Testis (tissue), 5 donors: ENCODE measurements at places on chromosomes 2 and 18.

DNA sequence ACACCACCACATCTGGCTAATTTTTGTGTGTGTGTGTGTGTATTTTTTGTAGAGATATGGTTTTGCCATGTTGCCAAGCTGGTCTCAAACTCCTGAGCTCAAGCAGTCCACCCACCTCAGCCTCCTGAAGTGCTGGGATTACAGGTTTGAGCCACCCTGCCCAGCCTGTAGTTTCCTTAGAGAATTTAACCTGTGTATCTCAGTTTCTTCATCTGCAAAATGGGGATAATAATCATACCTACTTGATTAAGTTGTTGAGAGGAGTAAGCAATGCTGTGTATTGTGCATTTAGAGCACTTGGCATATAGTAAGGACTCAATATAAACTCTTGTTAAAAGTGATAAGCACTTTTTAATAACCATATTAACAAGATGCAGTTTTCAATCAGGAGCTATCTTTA, 6.3 kb upstream of the SANBR start:
- no peak for DNase-seq

DNA sequence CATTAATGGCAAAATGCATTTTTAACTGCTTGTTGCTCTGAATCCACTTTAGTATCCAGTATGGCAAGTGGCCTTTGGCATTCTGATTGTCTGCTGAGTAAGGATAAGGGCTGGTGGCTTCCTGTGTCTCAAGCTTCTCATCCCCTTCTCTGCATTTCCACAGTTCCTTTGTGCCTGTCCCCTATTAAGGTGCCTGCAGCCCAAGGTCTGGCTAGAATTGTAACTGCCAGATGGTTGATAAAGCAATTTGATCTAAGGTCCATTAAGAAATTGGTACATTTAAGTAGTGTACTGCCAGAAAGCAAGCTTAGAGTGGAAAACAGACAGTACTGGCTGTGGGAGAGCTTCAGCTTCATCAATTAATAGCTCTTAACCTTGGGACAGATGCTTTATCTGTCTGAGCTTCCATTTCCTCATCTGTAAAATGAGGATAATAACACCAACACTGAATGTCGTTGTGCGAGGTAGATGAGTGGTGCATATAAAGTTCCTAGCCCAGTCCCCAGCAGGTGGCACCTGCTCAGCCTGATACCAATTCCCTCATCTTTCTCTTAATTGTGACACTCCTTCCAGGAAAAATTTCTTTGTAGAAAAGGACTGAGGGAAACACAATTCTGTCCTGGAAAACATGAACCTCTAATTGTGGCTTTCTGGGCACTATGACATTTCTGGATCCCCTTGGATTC, 570.6 kb upstream of the GCFC2 start:
- no peak for DNase-seq

DNA sequence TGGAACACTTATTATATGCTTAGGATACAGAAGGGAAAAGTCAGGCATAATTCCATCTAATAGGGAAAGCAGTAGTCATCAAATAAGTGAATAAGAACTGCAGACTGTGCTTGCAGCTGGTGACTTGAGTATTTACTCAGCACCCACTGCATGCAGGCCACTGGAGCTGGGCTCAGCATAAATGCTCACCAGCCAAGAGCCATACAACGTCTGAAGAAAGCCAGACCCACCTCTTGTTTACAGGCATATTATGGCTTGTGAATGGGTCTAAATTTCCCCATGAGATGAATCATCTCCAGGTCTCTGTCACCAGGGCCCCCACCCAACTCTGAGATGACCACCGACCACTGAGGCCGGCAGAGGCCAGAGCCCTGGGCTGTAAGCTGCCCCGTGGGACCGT, 123.8 kb upstream of the PKDCC start:
- no peak for DNase-seq

DNA sequence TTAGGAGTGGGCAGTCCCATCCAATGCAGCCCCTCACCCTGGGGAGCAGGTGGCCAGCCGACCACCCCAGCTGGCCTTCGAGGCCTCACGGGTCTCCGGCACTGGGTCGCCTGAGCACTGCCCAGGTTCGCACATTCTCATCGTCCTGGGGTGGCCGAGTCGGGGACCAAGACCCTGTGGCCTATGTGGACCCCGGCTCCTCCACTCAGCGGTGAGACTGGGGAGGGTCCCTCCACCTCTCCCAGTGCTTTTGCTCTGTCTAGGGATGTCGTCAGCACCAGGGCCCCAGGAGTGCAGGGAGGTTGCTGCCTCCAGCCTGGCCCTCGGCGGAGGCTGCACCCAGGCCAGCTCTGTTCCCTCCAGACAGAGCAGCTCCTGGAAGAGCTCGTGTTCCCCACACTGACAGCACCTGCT, 89.6 kb downstream of the TPO start:
- DNase-seq, result no peak

- no peak for DNase-seq
Observed at GRCh38 chr2:161414042-161415033, 1.8 kb upstream of the TBR1 start.

DNA sequence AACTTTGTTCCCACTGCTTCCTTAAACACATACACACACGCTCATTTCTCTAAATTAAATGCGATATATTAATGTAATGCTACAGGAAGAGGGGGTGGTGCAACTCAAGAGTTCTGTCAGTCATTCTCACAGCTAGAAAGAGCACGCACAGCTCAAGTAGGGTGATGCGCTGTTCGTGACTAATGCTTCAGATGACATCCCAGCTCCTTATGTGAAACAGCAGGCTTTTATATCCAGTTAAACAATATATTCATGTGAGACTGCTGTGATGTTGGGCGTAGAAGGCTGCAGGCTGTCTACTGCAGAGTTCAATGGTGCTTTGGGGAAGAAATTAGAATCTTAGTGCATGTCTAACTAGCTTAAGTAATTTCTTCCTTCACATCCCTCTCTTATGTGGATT, 912.6 kb upstream of the FSHR start:
- DNase-seq, result no peak

GRCh38 chr18:47283476-47283875, 32.0 kb upstream of the SKOR2 start:
- no peak for DNase-seq

DNA sequence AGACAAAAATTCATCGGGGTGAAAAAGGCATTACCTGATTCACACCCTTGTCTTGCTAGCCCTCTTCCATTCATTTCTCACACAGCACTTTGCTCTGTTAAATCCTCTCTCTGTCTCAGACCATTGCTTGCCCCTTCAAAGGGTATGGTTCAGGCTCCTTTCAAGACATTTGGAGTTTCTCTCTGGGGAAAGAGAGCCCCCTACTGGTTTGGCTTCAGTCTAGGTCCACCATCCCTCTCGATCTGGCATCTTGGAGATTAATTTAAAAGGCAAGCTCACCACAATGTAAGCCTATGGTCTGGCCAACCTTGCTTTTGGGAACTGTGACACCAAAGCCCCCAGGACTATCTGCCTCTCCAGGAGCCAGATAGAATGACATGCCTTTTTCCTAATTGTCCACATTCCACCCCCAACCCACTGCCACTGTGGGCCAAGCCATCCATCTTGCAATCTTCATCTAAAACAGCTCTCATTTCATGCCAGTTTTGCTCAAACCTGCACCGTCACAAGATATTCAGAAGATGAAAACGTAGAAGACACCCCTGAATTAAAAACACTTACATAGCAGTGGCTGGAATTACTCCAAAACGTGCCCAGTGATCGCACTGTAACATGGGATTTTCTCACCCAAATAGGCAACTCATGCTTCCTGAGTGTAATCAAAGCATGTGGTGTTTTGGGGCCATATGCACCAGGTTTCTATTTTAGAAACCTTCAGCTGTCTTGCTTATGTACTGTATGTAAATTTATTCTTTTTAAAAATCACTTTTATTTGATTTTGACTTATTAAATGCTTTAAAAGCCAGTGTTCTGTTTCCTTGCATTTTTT, 93.9 kb downstream of the FARSB start:
- DNase-seq, result peak; percentile 71

DNA sequence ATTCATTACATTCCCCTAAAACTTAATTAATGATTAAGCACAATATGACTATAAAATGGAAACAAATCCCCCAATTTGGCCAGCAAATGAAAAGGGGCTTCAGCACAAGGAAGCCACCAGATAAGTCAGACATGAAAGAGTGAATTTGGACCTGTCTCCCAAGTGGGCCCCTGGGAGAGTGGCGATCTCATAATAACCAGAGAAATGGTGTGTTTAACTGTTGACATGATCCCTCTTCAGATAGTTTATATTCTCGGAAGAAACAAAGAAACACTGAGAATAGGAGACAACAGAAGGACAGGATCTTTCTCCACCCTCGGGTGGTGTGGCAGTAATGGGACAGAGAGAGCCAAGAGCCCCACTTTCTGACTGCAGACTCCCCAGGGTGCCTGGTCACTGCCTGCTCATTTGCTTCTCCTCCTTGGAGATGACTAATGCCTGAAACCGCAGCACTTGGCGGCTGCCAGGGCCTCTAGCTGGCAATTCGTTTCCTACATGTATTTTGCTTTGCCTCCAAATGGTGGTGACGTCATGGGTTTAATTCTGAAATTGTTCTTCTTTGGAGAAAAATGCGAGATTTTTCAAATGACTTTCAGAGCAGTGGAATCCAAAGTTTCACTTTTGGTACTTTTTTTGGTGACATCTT, 46.4 kb upstream of the SPP2 start:
- no peak for DNase-seq

DNA sequence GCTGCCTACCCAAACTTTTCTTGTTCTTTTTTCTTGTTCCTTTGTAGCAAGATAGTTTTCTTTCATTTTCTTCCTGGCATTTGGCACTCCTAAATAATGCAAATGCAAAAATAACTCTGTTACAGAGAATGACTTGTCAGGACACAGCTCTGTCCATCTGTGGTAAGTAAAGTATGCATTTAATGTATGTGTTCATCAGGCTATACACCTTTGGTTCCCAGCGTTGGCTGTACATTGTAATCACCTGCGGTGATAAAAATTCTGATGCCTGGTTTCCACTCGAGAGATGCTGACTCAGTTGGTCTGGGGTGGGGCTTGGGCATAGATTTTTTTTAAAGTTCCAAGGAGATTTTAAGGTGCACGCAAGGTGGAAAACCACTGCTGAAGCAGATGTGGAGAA, at the start of gene SERPINB13:
Gene SERPINB13 (plus strand): TSS at position 378 of the 400 bp plus-strand sequence. CDS start 1,325 bp downstream, outside the sequence.
- DNase-seq, result no peak

DNA sequence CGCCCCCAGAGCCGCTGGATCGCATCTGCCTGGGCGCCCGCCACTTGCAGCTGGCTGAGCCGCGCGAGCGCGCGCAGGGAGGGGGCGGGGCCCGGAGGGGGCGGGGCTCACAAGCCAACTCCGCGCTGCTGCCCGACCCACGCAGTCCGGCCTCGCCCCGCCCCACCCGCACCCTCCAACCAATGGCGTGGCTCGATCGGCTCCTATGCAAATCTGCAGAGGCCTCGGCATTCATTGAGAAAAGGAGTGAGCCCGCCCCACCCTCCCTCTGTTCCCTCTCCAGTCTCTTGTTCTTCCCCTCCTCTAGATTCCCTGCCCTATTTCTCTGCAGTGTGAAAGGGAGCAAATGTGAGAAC, at the start of gene ALK:
Gene ALK (minus strand): TSS at position 27 of the 356 bp plus-strand sequence. CDS start 927 bp downstream, outside the sequence.
- peak; percentile 95 for DNase-seq

- DNase-seq, result no peak
Observed at GRCh38 chr2:51534166-51534565, 502.2 kb upstream of the NRXN1 start.

DNA sequence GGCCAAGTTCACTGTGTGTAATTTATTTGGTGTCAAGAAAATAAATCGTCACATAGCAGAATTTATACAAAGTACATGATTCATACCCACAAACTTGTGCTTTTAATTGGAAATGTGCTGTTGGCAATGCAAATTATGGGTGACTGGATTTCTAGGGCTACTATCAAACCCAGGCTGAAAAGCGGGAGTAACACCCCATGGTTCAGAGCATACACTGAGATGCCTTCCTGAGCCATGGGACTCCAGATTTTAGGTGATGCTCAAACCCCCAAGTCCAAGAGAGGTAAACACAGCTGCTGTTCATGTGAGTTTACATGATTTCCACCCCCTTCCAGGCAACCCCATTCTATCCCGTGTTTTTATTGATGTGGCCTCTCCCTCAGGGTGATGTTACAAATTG, 565.9 kb upstream of the ID2 start:
- no peak for DNase-seq

- DNase-seq, result no peak
Observed at GRCh38 chr2:181289698-181290097, 167.5 kb upstream of the ITGA4 start.

DNA sequence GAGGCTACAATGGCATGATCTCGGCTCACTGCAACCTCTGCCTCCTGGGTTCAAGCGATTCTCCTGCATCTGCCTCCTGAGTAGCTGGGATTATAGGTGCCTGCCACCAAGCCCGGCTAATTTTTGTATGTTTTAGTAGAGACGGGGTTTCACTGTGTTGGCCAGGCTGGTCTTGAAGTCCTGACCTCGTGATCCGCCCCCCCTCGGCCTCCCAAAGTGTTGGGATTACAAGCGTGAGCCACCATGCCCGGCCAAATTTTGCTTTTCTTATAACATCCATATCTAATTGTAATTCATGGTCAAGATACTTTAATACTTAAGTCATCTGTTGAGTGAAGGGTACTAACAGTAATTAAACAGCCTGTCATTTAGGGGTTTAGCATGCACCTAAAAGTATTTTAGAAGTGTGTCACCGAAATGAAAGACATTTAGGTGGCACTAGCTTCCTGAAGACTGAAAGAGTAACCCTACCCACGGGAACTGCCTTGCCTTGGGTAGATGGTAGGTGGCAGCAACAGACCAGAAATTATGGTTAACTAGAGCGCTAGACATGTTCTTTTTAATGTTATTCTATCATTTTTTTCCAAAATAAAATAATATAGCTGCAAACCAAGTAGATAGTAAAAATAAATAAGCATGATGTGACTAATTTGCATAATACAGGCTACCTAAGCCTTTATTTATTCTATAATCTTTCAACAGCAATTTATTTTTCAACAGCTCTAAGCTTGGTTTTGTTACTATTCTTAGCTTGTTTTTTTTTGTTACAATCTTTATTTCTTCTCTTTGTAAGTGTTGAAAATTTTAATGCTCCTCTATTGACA, 8.6 kb upstream of the ACYP2 start:
- DNase-seq, result peak; percentile 51

DNA sequence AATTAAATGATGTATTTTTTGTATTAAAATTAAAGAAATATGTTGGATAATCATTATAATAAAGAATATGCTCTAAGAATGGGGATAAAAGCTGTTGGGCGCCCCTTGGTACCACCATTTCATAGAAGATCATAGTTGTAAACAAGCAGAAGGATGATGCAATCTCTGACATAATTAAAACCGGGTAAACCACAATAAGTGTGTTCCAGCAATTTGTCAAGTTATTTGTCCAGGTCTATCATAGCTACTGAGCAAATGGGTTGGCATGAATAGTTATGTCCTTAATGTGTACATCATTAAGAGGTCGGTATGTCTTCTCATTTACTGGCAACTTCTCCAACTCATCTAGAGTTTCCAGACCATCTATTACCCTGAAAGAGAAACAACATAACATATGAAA, 6.7 kb upstream of the CLK1 start:
- DNase-seq, result no peak

- DNase-seq, result no peak
Observed at GRCh38 chr2:215756346-215756730, 257.0 kb downstream of the MREG start.

DNA sequence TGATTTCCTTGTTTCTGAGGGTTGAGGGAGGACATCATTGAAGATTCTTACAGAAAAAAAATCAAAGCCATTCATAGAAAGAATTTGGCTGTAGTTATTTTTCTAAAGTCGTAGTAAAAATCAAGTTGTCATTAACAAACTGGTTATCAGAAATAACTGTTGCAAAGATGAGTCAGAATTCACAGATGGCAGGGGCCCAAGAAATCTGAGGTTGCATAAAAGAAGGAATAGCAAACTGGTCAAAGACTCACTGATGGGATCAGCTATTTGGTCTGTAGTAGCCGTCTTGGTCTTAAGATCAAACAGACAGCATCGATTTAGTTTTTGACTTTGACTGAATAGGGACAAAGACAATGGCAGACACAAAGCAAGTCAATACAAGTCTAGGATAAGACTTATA, 334.3 kb downstream of the FIGN start:
- no peak for DNase-seq
